Fibroblast of the conjunctiva (primary cell): ENCODE measurements at places on chromosomes 3 and 15.

DNA sequence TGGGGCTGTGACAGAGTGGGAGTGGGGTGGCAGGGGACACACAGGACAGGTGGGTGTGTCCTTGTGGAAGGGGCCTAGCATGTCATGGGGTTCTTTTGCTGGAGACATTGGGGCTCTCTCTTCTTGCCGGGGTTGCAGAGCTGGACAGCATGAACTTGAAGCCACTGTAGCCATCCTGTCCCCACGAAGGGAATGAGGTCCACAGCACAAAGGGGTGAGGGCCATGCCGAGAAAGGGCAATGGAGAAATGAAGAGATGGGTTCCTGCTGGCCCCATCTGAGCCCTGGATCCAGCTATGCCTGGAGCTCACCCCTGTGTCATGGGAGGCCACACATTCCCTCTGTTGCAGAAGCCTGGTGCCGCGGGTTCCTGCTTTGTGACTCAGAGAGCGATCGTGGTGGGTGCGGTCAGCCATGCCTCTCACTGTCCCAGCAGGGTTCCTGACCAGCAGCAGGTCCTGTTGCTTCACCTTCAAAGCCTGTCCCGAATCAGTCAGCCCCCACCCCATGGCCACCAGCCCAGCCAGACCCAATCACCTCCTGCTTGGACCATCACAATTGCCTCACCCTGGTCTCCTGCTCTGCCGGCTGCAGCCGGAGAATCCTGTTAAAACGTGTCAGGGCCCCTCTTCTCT lies 50.0 kb downstream of the DNAJB8 start:
- DNase-seq, result peak; percentile 14

GRCh38 chr3:171412054-171412453 lies 48.2 kb downstream of the TNIK start:
- DNase-seq, result no peak

DNA sequence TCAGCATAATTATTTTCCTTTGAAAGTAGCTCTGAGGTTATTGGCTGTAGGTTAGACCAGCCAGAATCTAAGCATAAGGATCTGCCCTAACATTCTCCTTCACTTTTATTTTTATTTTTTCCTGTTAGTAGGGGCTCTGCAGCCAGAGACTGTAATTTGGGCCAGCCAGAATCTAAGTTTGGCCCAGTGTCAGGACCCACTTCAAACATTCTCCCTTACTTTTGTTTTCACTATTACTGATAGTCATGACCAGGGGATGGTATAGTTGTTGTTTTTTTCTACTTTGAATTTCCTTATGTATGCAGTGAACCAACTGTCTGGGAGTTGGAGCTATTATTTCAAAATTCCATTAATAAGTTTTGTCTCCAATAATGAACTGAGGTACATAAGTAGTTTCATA lies 121.0 kb upstream of the MBNL1 start:
- no peak for DNase-seq

- DNase-seq, result no peak
Observed at GRCh38 chr3:73389117-73389813, 235.5 kb downstream of the PDZRN3 start.

DNA sequence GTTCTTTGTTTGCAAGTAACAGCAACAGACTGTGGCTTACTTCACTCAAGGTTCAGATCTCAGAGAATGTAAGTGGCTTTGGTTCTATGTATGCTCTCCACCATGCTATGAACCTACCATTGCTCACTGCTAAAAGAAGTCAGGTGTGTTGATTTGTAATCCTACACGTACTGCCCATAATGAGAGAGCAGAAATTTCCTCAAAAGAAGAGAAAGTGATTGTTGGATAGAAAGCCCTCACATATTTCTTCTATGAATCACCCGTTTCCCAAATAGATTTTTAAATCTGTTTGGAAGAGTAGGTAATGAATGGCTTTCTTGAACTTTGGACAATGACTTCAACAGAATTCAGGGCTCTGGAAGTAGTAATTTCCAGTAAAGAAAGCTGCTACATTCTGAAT lies 565.4 kb downstream of the ROBO2 start:
- DNase-seq, result no peak

DNA sequence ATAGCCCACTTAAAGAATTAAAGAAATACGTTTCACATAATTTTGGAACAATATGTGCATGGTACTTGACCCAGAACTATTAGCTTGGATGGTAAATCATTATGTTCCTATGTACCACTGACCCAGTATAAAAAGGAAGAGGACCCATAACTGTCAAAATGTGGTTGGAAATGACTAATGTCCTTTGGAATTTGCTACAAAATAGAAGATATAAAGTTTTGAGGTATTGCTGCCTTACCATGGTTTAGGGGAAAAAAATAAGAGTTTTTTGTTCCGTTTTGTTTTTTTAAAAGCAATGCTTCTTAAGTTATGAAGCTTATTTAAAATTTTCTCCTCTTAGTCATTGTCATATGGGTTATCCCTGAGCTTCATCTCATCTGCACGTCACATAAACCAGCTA lies 15.8 kb upstream of the TFDP2 start:
- DNase-seq, result no peak

- DNase-seq, result no peak
Observed at GRCh38 chr3:28598165-28598564, 249.5 kb upstream of the AZI2 start.
